CD4-positive, alpha-beta T cell treated with Interleukin-10 for 1 hour (primary cell): ENCODE measurements at places on chromosomes 5 and 9.
A peak's percentile ranks its signal among the peaks of the same experiment; 100 is the strongest.

GRCh38 chr5:145362266-145362665 is 472.9 kb downstream of the PRELID2 start:
- DNase-seq, result no peak

GRCh38 chr9:18330401-18331309 is 143.3 kb upstream of the ADAMTSL1 start:
- no peak for DNase-seq

DNA sequence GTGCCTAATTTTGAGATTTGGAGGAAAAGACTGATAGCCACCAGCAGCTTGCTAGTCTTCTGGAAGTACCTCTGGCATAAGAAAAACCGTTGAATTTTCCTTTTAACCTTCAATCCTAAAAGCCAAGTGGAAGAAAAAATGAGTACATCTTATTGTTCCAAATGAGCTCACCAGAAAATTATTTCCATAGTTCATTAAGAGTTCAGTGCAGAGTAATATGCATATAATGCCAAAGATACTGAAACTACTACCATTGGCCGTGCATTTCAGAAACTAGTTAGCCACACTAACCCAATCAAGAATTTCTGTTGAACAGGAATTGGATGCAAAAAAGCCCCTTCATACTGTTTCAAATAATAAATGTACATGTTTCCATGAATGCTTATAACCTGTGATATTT is 607.9 kb downstream of the KCTD16 start:
- DNase-seq, result no peak

GRCh38 chr5:93620487-93621326 is 37.7 kb downstream of the NR2F1 start:
- peak; percentile 58 for DNase-seq

DNA sequence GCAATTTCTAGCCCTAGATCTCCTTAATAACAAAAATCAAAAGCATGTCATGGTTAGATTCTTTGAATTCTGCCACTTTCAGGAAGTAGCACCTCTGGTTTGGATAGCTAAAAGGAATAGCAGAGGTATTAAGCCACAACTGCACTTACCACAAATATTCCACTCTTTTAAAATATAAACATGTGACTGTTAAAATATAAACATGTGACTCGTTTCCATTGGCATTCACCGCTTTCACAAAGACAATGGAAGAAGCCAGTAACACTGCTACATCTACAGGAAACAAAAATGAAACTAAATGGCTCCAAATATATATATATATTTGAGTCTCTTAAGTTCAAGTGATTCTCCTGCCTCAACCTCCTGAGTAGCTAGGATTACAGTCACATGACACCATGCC is 222.9 kb downstream of the ARL15 start:
- no peak for DNase-seq

DNA sequence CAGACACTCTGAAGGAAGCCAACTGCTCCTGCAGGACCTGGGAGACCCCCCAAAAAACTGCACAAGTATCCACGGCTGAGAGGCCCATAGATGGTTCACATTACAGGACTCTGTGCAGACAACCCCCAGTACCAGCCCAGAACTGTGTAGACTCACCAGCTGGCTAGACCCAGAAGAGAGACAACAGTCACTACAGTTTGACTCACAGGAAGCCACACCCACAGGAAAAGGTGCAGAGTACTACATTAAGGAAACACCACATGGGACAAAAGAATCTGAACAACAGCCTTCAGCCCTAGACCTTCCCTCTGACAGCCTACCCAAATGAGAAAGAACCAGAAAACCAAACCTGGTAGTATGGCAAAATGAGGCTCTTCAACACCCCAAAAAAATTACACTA is 281.2 kb upstream of the RGMB start:
- no peak for DNase-seq

- no peak for DNase-seq
Measured at GRCh38 chr9:101235105-101235866, 149.5 kb downstream of the BAAT start.

GRCh38 chr9:32497921-32498320 is 28.1 kb downstream of the RIGI start:
- no peak for DNase-seq

- DNase-seq, result no peak
Measured at GRCh38 chr5:3564827-3565518, 30.7 kb upstream of the IRX1 start.

GRCh38 chr9:105421154-105421553 is 26.7 kb upstream of the FSD1L start:
- no peak for DNase-seq

GRCh38 chr5:180052211-180052818 is 19.2 kb downstream of the RNF130 start:
- DNase-seq, result no peak

- DNase-seq, result no peak
Measured at GRCh38 chr5:10199692-10200091, 50.0 kb downstream of the ATPSCKMT start.

DNA sequence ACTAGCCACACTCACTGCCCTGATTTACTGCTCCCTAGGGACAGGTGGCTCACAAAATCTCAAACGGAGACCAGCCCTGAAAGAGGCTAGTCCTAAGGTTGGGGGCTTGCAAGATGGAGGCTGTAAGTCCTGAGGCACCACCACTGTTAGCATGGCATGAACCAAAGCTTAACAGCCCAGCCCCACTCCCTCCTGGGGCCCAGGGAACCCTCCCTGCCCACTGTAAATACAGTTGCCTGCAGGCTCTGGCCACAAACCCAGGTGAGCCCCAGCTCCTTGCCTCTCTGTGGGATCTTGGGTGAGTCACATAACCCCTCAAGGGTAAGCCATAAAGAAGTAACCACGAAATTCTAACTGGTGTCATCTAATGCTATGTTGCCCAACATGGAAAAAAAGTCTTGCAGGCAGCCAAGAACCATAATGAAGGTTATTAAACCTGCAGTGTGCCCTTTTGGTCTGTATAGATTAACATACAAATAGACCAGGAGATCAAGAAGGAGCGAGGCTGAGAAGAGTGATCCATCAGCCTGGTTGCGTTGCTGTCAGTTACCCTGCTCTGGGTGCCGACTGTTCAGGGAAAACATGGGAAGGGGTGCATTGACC is 1.7 kb upstream of the POMT1 start:
- peak; percentile 44 for DNase-seq

DNA sequence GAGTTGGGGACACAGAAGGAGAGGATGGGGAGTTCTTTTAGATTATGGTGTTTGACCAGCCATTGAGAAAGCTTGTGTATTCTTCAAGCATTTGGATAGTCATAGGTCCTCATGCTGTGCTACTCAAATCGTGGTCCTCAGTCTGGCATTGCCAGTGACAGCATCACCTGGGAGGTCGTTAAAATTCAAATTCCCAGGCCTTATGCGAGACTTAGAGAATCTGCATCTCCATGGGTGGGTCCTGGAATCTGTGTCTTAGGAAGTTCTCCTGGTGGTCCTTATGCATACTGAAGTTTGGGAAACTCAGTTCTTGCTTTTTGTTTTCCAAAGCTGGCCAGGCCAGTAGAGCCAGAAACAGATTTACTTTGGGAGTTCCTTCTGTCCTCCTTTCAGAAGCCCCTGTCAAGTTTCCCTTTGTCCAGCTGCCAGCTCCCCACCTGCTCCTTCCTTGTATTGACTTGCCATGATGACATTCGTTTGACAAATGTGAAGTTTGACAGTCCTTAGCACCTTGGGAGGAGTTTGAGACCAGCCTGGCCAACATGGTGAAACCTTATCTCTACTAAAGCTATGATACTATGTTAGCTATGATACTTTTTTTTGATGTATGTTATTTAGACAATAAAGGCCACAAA is 95.6 kb downstream of the PALM2AKAP2 start:
- DNase-seq, result no peak

DNA sequence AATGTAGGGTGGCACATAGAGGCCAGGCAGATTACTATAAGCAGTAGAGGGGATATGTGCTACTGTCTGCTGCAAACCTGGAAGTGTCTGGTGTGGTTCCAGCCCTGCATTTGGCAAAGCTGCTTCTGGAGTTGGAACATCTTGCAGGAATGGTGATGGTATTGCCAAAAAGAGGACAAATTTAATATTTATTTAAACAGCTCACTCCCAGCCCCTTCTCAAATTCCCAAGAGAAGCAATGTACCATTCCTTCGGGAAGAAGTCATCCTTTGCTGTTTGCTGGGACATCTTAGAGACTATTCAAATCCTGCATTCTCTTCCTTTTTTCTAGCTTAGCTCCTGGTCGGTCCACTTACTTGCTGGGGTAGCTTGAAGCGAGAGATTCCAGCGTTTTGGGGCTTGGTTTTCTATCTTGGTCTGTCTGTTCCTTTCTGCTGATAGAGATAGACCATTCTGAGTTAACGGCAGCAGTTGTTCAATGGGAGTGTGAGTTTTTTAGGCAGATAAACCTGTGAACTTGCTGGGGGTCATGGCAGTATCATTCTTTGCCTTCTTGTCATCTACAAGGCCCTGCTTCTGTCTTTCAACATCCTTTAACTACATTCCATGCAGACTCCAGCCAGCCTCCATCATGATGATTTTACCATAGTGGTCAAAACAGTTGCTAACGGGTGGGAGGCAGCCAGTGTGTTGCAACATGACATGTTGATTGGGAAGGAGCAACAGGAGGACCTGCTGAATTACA is 69.9 kb downstream of the RCL1 start:
- no peak for DNase-seq

GRCh38 chr9:70947086-70947485 is 174.3 kb downstream of the TRPM3 start:
- DNase-seq, result no peak

DNA sequence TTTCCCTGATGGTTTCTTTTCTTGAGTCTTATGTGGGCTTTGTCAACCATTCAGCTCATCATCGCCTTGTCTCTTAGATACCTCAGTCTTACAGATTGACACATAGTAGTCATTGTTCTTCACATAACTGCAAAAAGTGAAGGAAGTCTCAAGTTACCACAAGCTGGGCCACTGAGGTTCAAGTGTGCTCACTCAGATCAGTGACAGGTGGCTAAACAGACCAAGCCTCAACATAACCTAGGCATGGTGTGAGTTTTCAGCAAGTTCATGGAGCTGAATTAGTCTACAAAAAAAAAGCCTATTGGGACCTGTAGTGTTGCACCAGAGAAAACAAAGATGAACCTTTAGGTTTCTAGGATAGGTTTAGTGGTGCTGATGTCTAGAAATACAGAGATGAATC is 58.2 kb downstream of the RFK start:
- DNase-seq, result no peak
